ENCODE measurements at places on chromosomes 3 and 15.
A peak's percentile ranks its signal among the peaks of the same experiment; 100 is the strongest.

GRCh38 chr15:60548101-60548500 lies 69.2 kb upstream of the ICE2 start:
- H3K4me1 ChIP-seq = no peaks in the 10 kb centered on the region
- no peak for DNase-seq
- peaks cover 22% of the 10 kb centered on the region for H3K36me3 ChIP-seq
- H3K27ac ChIP-seq = no peak overlapping the region
- no peak overlapping the region for H3K4me3 ChIP-seq
- H3K27me3 ChIP-seq = no peaks in the 10 kb centered on the region

DNA sequence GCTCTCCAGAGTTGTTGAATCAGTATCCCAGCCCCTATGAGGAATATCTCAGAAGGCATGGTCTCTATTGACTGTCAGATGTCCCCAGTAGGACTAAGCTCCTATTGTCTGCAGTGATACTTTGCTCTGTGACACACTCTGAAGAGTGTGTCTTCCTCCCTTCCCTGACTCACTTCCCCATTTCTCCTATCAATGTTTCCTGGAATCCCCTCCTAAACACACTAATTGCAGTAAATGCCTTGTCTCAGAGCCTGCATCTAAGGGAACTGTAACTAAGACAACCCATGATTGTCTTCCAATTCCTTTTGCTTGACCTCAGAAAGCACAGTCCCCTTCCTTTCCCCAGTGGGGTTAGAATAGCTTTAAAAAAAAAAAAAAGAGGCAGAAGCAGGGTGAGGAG lies 397.3 kb upstream of the PROK2 start:
- H3K4me3 ChIP-seq = no peak overlapping the region
- H3K27ac ChIP-seq = no peak overlapping the region
- peaks cover 55% of the 10 kb centered on the region for H3K4me1 ChIP-seq
- H3K36me3 ChIP-seq = peaks cover 3% of the 10 kb centered on the region

GRCh38 chr15:95635666-95636065 lies 694.8 kb upstream of the NR2F2 start:
- H3K27me3 ChIP-seq = no peaks in the 10 kb centered on the region
- no peak overlapping the region for H3K27ac ChIP-seq
- no peak for DNase-seq
- H3K4me1 ChIP-seq = no peaks in the 10 kb centered on the region
- H3K36me3 ChIP-seq = no peaks in the 10 kb centered on the region

GRCh38 chr15:40342416-40343320 lies 1.9 kb upstream of the CCDC9B start:
- no peaks in the 10 kb centered on the region for H3K27me3 ChIP-seq
- H3K36me3 ChIP-seq = no peaks in the 10 kb centered on the region
- no peak overlapping the region for H3K27ac ChIP-seq
- DNase-seq = no peak
- H3K4me1 ChIP-seq = peaks cover 20% of the 10 kb centered on the region
- no peak overlapping the region for H3K4me3 ChIP-seq

DNA sequence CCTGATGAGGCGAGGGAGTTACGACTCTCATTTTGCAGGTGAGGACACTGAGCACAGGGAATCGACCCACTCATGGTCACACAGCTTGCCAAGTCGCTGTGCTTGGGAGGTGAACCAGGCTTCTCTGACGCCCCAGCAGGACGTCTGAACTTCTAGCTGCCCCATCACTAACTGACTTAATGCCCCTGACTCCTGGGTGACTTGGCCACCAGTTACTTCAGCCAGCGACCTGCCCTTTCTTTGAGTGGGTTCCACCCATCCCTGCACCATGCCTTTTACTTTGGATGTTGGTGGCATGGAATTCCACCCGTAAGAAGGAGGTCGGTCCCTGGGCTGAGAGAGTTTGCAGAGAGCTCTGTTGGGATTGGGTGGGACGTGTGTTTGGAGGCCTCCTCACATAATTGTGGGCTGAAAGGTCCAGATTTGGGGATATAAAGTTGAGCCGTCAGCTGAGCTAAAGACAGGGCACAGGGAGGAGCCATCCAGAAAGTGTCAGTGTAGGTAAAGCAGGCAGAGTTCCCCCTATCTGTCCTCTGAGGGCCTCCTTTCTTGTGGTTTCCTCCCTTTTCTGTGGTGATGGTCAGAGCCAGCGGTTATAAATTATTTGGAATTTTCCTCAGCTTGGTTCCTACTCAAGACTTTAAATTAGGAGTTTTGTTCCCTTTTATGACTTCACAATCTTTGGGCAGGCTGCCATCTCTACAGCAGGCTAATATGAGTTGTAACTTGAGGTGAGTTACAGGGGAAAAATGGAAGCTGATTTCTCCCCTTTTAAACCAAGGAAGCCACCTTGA lies 55.0 kb downstream of the FLNB start:
- DNase-seq = no peak
- H3K4me1 ChIP-seq = no peaks in the 10 kb centered on the region
- H3K4me3 ChIP-seq = no peak overlapping the region

DNA sequence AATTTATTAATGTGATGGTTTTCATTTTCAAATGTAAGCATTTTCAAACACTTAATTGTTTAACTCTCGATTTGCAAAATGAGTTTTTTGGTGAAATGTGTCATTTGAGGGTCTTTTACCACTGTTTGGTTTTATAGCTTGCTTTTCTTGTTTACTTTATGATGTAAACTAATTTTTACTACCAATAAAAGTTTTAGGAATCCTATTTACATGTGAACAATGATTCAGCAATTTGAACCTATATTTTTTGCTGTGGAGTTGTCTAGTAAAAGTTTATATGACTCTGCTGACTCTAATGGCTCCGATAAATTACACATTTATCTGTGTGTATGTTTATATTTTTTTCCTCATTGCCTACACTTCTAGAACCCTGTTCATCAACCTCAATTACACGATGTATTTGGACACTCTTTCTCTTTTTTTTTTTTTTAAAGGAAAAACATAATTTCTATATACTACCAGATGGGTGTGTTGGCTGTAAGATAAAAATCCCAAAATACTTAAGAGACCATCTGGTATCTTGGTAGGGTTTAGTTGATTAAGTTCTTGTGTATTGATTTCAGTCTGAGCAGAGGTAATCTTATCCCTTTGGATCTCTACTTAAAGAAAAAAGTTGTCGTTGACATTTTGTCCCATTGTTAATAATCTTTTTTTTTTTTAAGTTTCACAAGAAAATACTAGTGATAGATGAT lies 89.5 kb downstream of the PTPRG start:
- peaks cover 6% of the 10 kb centered on the region for H3K27me3 ChIP-seq
- H3K27ac ChIP-seq = no peak overlapping the region

DNA sequence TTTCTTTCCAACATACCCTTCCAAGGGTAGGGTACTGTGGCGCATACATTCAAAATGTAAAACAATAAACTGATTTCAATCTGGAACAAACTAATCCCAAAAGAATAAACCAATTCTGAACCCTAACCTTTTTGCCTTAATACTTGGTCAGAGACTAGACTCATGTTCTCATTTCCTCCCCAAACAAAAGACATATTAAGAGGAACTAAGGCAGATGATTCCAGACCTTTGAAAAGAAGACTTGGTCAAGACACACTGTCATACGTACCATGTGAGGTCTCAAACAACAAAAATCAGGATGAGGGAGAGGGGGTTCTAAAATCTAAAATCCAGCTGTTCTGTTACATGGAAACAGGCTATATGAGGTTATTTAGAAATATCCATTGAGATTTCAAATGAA lies 102.1 kb downstream of the RFTN1 start:
- H3K27me3 ChIP-seq = no peaks in the 10 kb centered on the region
- H3K36me3 ChIP-seq = peaks cover 62% of the 10 kb centered on the region
- no peak for DNase-seq
- peaks cover 79% of the 10 kb centered on the region for H3K4me1 ChIP-seq
- H3K27ac ChIP-seq = peak overlapping the region; percentile 89
- peak overlapping the region; percentile 4 for H3K4me3 ChIP-seq

GRCh38 chr3:37546876-37547275 lies 314.8 kb upstream of the CTDSPL start:
- no peak overlapping the region for H3K27ac ChIP-seq
- no peak overlapping the region for H3K4me3 ChIP-seq
- no peaks in the 10 kb centered on the region for H3K36me3 ChIP-seq
- no peaks in the 10 kb centered on the region for H3K4me1 ChIP-seq
- DNase-seq = no peak

- H3K27ac ChIP-seq = no peak overlapping the region
- no peak for DNase-seq
Measured at GRCh38 chr3:183244219-183244618, 8.8 kb upstream of the B3GNT5 start.

DNA sequence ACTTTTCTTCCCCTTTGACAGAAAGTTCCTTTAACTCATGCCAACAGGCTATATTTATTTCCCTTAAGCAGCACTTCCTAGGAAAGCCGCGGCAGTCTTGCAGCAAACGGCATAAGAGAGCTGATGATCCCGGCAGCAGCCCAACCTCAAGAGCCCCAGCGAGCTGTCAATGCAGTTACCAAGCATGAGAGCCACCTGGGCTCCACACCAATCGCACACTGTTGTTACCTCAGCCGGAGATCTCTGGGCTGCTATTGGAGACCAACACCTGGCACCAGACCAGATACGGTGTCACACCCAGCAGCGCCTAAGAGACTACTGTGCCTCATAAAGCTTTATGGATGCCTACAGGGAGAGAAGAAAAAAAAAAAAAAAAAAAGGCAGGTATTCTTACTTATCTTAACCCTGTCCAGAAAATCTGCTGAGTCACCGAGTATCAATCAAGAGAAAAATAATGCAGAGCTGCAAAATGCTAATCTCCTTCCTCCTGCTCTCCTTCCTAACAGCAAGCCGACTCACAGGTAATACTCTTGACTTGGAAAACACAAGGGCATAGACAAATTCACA lies 11.7 kb downstream of the ABCC5 start:
- peak; percentile 43 for DNase-seq
- peak overlapping the region; percentile 82 for H3K4me3 ChIP-seq
- H3K4me1 ChIP-seq = peaks cover 44% of the 10 kb centered on the region
- H3K27ac ChIP-seq = peak overlapping the region; percentile 95
- H3K36me3 ChIP-seq = peaks cover 22% of the 10 kb centered on the region

DNA sequence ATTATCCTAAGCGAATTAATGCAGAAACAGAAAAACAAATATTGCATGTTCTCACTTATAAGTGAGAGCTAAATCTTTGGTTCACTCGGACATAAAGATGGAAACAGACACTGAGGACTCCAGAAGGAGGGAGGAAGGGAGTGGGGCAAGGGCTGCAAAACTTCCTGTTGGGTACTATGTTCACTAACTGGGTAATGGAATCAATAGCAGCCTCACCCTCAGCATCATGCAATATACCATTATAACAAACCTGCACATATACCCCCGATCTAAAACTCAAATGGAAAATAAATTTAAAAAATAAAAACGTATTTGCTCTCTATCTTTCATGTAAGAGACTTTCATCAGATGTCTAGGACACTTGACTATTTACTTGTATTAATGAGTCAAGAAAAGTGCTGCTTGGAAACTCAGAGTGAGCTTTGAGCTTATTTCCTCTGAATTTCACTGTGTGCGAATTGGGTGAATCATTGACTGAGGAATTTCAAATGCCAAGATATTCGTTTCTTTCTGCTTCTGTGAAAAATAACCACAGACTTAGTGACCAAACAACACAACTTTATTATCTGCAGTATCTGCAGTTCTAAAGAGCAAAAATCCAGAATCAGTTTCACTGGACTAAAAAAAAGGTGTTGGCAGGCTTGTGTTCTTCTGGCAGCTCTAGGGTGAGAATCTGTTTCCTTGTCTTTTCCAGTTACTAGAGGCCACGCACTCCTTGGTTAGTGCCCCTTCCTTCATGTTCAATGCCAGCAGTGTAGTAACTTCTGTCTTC lies 18.4 kb downstream of the TM4SF18 start:
- no peaks in the 10 kb centered on the region for H3K4me1 ChIP-seq
- H3K27ac ChIP-seq = no peak overlapping the region
- DNase-seq = no peak
- H3K4me3 ChIP-seq = no peak overlapping the region

GRCh38 chr3:23923786-23924185 lies 6.9 kb downstream of the RPL15 start:
- no peaks in the 10 kb centered on the region for H3K27me3 ChIP-seq

- H3K36me3 ChIP-seq = no peaks in the 10 kb centered on the region
- H3K4me3 ChIP-seq = no peak overlapping the region
- no peaks in the 10 kb centered on the region for H3K4me1 ChIP-seq
- no peak for DNase-seq
Measured at GRCh38 chr3:31029706-31030105, 135.2 kb upstream of the GADL1 start.

- H3K27ac ChIP-seq = no peak overlapping the region
- H3K36me3 ChIP-seq = peaks cover 64% of the 10 kb centered on the region
- H3K27me3 ChIP-seq = no peaks in the 10 kb centered on the region
- no peak overlapping the region for H3K4me3 ChIP-seq
Measured at GRCh38 chr3:196788528-196788927, 48.9 kb downstream of the PAK2 start.

- no peak overlapping the region for H3K27ac ChIP-seq
- H3K36me3 ChIP-seq = no peaks in the 10 kb centered on the region
- no peaks in the 10 kb centered on the region for H3K27me3 ChIP-seq
Measured at GRCh38 chr15:59968314-59968713, 35.8 kb upstream of the FOXB1 start.

DNA sequence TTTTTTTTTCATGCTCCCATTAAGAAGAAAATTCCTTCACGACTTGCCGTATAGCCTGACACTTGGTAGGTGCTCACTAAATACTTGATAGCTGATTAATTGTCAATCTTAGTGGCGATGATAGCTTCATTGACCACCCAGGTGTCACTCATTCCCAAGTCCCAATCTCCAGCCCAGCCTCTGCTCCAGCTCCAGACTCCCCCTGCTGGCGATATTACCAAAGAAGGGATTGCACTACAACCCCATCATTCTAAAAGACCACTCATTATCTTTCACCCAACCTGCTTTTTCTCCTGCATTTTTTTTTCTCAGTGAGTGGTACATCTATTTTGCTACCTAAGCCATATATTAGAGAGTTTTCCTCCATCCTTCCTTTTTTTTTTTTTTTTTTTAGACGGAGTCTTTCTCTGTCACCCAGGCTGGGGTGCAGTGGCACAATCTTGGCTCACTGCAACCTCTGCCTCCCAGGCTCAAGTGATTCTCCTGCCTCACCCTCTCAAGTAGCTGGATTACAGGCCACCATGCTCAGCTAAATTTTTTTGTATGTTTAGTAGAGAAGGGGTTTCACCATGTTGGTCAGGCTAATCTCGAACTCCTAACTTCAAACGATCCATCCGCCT lies 19.5 kb upstream of the COMMD2 start:
- no peak overlapping the region for H3K27ac ChIP-seq
- peaks cover 11% of the 10 kb centered on the region for H3K27me3 ChIP-seq
- no peak overlapping the region for H3K4me3 ChIP-seq
- no peaks in the 10 kb centered on the region for H3K4me1 ChIP-seq

- H3K36me3 ChIP-seq = no peaks in the 10 kb centered on the region
- peaks cover 5% of the 10 kb centered on the region for H3K4me1 ChIP-seq
- no peak for DNase-seq
- no peaks in the 10 kb centered on the region for H3K27me3 ChIP-seq
- H3K27ac ChIP-seq = no peak overlapping the region
- no peak overlapping the region for H3K4me3 ChIP-seq
Measured at GRCh38 chr3:124078953-124079911, 87.3 kb upstream of the ROPN1 start.

GRCh38 chr3:58529516-58530353 lies 7.3 kb downstream of the ACOX2 start:
- H3K36me3 ChIP-seq = no peaks in the 10 kb centered on the region
- no peak overlapping the region for H3K27ac ChIP-seq
- no peak overlapping the region for H3K4me3 ChIP-seq
- peaks cover 13% of the 10 kb centered on the region for H3K4me1 ChIP-seq
- DNase-seq = no peak
